ENCODE measurements at places on chromosomes 2 and 18.
A peak's percentile ranks its signal among the peaks of the same experiment; 100 is the strongest.

DNA sequence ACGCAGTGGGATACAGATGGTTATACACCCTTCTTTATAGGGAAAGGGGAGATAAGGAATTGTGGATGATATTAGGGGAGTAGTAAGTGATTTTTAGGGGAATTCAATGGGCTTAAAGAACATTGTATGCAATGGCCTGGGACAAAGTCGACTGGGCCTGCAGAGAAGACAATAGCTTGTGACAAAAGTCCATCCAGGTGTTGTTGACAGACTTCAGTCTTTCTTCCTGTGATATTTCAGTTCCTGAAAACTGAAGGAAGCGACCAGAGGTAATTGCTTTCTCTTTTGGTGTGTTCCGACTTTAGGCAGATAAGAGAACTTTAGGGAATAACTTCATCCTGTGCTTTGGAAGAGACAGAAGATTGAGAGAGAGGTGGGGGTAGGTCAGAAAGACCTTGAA lies 83.1 kb upstream of the NEUROD1 start:
- DNase-seq: no peak

DNA sequence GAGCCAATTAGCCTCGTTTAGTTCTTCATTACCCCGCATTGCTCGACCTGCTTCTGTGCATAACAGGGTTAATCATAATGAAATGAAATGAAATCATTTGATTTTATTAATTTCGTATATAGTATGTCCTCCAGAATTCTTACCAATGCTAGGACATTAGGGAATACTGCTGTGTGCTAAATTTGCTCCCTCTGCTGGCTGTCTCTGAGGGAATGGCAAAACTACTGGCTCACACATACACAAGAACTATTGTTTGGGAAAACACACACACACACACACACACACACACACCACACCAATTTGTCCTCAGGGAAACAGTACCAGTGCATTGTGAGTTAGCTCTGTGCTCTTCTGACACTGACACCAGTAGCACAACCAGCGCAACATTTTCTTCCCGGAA lies 273.3 kb upstream of the TCF4 start:
- DNase-seq: no peak

GRCh38 chr2:30252723-30253701 lies 21.7 kb downstream of the LBH start:
- DNase-seq: no peak

DNA sequence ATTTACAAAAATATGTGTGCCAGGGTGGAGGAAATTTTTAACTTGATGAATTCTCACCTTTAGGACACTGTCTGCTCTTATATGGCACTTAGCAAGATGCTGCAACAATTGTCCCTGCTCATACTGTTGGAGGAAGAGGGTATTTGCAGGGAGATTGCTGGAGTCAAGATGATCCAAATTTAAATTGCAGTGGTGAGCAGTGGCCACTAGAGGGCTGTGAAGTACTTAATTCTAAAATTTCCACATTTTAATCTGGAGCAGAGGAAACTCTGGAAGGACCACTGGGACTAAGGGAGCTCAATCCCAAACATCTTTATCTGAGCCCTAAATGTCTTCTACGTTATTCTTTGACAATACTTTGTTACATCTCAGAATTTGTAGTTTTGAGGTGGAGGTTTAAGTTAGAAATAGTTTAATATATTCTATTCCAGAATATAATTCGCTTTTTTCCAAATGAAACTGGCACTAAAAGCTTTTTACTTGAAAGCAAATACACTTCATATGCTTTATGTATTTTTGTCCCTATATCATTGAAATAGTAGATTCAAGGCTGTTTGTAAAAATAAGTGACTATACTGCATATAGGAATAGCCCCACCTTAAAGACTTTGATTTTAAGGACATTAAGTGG lies 33.0 kb upstream of the PTH2R start:
- DNase-seq: peak; percentile 31

DNA sequence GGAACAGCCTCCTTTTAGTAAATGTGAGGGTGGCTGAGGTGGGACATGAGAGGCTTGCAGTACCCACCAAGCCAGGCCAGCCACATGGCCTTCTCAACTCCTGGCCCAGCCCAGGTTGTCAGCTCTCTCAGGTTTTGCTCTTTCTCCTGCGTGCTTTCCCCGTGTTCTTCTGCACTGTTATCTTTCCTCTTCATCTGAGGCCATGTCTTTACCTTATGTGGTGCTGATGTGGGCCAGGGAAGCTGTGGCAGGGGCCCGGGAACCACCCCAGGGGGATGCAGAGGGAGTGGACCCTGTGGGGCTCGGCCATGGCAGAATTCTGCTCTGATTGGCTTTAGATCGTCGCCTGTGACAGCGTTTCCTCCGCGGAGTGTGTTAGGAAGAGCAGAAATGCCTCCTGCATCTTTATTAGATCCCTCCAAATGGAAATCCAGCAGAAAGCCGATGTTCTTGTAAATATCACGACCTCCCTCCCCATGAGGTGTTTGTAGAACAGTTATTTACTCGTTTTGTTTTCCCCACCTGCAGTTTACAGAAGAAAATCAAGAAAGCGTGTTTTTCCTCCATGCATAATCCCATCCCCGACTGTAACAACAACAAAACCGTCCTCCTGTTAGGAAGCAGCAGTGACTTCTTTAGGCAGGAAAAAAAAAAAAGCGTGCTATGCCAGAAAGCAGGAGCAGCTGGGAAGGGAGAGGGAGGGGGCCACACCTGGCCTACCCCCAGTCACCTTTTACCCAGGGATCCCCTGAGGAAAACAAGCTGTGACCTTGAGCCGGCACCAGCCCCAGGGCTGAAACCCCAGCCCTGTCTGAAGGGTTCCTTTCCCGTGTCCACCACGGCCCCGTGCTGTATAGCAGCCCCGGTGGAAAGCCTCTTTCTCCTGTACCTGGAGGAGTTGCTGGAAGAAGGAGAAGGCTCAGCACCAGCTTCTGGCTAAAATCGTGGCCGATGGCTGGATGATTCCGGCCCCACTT lies 54.8 kb downstream of the HPCAL1 start:
- DNase-seq: peak; percentile 86

DNA sequence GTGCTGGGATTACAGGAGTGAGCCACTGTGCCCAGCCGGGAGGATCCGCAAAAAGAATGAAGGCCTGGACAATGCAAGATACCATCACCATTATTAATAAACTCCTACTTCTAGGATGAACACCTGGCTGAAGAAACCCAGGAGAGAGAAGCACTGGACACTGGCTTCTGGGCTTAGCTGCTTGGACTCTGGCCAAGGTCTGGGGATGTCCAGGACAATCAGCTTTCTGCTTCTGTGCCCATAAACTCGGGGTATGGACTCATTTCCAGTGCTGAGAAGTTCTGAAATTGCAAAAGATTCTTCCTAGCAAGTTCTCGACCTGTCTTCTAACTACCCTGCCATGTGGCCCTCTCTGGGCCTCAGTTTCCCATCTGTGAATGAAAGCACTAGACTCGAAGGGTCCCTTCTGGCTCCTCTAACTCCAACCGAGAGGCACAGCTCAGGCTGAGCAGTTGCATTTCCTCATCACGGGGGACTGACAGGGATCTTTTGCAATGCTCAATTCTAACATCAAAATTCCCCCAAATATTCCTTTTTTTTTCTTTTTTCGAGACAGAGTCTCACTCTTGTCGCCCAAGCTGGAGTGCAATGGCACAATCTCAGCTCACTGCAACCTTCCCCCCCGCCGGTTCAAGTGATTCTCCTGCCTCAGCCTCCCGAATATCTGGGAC lies 2.4 kb upstream of the SH2D6 start:
- DNase-seq: no peak

DNA sequence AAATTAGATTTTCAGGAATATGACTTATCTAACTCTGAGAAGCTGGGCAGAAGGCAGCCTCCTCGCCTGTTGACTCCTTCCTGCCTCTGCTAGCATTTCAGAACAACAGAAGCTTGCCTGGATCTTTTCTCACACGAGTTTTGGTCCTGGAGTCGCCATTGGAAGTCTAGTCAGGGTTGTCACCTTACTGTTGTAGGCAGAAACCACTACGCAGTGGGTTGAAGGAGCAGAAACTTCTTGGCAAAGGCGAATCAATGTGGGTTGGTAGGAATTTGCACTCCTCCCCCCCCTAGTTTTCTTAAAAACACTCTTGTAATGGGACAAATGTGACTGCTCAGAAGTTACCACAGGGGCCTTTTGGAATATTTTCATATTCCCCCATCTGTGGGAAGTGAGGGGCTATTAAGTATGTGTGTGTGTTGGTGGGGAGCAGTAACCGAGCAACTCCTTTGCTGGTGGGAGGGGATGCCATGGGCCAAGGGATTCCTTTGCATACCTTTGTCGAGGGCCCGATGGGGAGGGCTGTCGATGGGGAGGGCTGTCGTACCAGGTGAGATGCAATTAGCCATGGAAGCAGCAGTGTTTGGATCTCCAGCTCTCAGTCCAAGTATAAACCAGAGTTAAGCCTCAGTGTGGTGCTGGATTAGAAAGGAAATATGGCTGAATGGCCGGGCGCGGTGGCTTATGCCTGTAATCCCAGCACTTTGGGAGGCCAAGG lies 117.4 kb downstream of the FMNL2 start:
- DNase-seq: no peak

DNA sequence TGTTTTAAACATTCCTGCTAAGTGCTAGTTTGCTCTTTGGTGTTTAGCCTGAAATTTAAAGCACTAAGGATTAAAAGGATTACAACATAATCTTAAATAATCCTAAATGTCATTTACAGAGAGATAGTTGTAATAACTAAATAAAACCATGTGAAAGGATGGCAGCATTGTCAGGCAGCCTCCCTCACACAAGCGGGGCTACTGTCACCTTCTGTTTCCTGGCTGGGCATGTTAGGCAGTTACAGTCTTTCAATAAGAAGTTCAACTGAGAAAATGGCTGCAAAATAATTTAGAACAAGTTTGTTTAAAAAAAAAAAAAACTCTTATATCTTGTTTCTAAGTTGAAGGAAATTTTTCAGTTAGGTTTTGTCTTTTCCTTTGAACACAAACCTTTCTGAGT lies 124.9 kb downstream of the ARHGAP15 start:
- no peak for DNase-seq

DNA sequence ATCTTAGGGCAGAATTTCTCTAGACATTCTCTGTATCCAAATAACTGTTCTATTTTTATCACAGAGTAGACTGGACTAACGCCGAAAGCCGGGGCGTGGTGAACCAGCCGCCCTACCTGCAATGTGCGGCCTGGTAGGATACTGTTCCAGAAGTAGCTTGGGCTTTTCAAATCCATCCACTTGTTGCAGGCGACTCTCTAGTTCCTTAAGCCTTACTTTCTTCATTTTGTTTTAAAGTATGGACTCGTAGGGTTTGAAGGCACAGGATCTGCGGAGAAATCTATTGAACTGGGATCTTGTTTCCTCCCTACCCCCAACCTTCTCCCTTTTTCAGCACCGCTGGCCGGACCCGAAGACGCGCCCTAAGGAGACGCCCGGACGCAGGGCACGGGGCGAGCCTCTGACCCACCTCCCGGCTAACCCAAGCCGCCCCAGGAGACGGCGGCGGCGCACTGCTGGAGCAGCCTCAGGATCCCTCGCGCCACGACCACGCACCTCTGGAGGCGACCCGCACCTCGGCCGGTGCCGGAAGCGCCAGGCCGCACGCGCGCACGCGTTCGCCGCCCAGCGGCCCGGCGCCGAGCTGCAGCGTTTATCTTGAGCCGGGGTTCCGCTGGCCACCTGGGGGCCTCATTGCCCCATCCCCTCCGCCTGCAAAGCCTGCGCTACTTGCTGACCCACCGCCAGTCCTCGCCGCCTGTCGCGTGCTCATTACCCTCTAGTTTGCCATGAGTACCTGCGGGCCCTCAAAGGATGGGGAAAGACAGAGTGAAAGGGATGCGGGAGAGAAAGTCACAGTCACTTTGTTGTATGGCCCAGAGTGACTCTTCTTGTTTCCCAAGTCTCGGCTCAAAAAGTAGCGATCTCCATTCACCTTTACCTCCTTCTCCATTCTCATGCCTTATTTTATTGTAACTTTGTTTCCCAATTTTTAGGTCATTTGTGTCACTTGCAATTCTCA lies at the start of gene METTL5:
METTL5 (minus strand) TSS at position 533 of the 961 bp plus-strand sequence; CDS start at position 225, 308 bp downstream.
- peak; percentile 70 for DNase-seq

Data from NCI-H2171 (cell line).